A549 treated with Hydrocortisone at 1 μM for 4 hours (cell line): ENCODE measurements at places on chromosomes 6 and 20. TPM values are rescaled to one million over a fixed set of nuclear protein-coding genes. Genes with fewer than 3 reads are reported as not detected.

The RIPPLY2 gene
- total RNA-seq: 0.32 to 0.58 TPM (median 0.39 TPM) in 5 replicates

The ARFRP1 gene
- 33.9 to 39.1 TPM (median 38.0 TPM) in 5 replicates for total RNA-seq

The SNAI1 gene
- total RNA-seq: 8.0 to 13.1 TPM (median 11.1 TPM) in 5 replicates

The NT5E gene
- total RNA-seq: 21.1 to 33.8 TPM (median 28.5 TPM) in 5 replicates

The ANKRD66 gene
- total RNA-seq: not detected in 5 replicates

The PDE7B gene
- 0.62 to 0.73 TPM (median 0.63 TPM) in 5 replicates for total RNA-seq

The NKAIN4 gene
- 4.3 to 6.9 TPM (median 5.0 TPM) in 5 replicates for total RNA-seq

The PPP1R10 gene
- total RNA-seq: 30.0 to 47.5 TPM (median 32.7 TPM) in 5 replicates

The CCN6 gene
- not detected in 5 replicates for total RNA-seq

The MAS1 gene
- total RNA-seq: not detected in 5 replicates

The CRYBG1 gene
- total RNA-seq: 0.50 to 0.73 TPM (median 0.56 TPM) in 5 replicates

The CALHM4 gene
- not detected in 5 replicates for total RNA-seq

The JPH2 gene
- total RNA-seq: 4.8 to 7.7 TPM (median 6.0 TPM) in 5 replicates

The KCNQ5 gene
- total RNA-seq: 1.1 to 1.9 TPM (median 1.5 TPM) in 5 replicates

The TINAG gene
- not detected in 5 replicates for total RNA-seq

The MATN4 gene
- 0.06 to 0.16 TPM (median 0.08 TPM) in 5 replicates for total RNA-seq

The RRAGD gene
- 3.5 to 4.8 TPM (median 4.6 TPM) in 5 replicates for total RNA-seq

The OR2H2 gene
- total RNA-seq: not detected in 5 replicates

The AIF1 gene
- not detected in 5 replicates for total RNA-seq

The SYCP2 gene
- total RNA-seq: 0.15 to 0.91 TPM (median 0.30 TPM) in 5 replicates

The RAB44 gene
- 0.02 to 0.07 TPM (median 0.05 TPM) in 3 of 5 replicates, not detected in the others for total RNA-seq

The AKAP12 gene
- total RNA-seq: 117 to 218 TPM (median 159 TPM) in 5 replicates

The LTB gene
- total RNA-seq: 0.29 to 0.47 TPM (median 0.38 TPM) in 5 replicates

The SNAP91 gene
- total RNA-seq: 0.06 to 0.35 TPM (median 0.28 TPM) in 5 replicates

The B3GAT2 gene
- 0.02 to 0.06 TPM (median 0.03 TPM) in 4 of 5 replicates, not detected in the other for total RNA-seq

The CCM2L gene
- 0.28 to 0.68 TPM (median 0.36 TPM) in 5 replicates for total RNA-seq

The ELOVL2 gene
- total RNA-seq: 5.3 to 6.9 TPM (median 6.5 TPM) in 5 replicates

The POPDC3 gene
- 21.9 to 23.9 TPM (median 23.1 TPM) in 5 replicates for total RNA-seq

The COL21A1 gene
- total RNA-seq: 0.55 to 2.3 TPM (median 0.77 TPM) in 5 replicates

The LBP gene
- total RNA-seq: 0.81 to 1.6 TPM (median 1.3 TPM) in 5 replicates

The HFE gene
- total RNA-seq: 8.0 to 14.6 TPM (median 12.4 TPM) in 5 replicates

The PREP gene
- total RNA-seq: 33.7 to 38.8 TPM (median 36.4 TPM) in 5 replicates

The TGM3 gene
- total RNA-seq: 0.06 to 0.12 TPM (median 0.07 TPM) in 4 of 5 replicates, not detected in the other

The PROKR2 gene
- not detected in 5 replicates for total RNA-seq

The CHD6 gene
- total RNA-seq: 5.6 to 12.1 TPM (median 9.9 TPM) in 5 replicates

The FOXS1 gene
- total RNA-seq: 0.20 to 0.42 TPM (median 0.39 TPM) in 5 replicates

The PSORS1C1 gene
- 3.2 to 6.3 TPM (median 4.4 TPM) in 5 replicates for total RNA-seq

The SERPINB1 gene
- 43.4 to 52.2 TPM (median 49.1 TPM) in 5 replicates for total RNA-seq

The COL9A1 gene
- total RNA-seq: not detected in 5 replicates

The EEF1A2 gene
- 142 to 176 TPM (median 148 TPM) in 5 replicates for total RNA-seq

The C6orf52 gene
- 1.5 to 2.7 TPM (median 2.1 TPM) in 5 replicates for total RNA-seq

The THEMIS gene
- total RNA-seq: not detected in 5 replicates

The KIAA1755 gene
- 0.08 to 0.23 TPM (median 0.15 TPM) in 5 replicates for total RNA-seq

The GRM4 gene
- total RNA-seq: 0.09 to 0.21 TPM (median 0.13 TPM) in 5 replicates

The HLA-DPB1 gene
- 0.05 TPM in 1 of 5 replicates, not detected in the others for total RNA-seq

The MCCD1 gene
- total RNA-seq: not detected in 5 replicates

The PDE10A gene
- 22.9 to 29.3 TPM (median 26.3 TPM) in 5 replicates for total RNA-seq

The SEC23B gene
- 52.1 to 64.9 TPM (median 53.9 TPM) in 5 replicates for total RNA-seq

The DACT2 gene
- 0.06 to 0.14 TPM (median 0.12 TPM) in 5 replicates for total RNA-seq
